ENCODE measurements at places on chromosomes 1 and 21.

- DNase-seq: no peak
These were observed 12.5 kb downstream of the MECR start for GRCh38 chr1:29218223-29218622.

- no peak for DNase-seq
These were observed 1352.9 kb downstream of the NCAM2 start for GRCh38 chr21:22351076-22351475.

- no peak for DNase-seq
These were observed 255.4 kb upstream of the PLXNA2 start for GRCh38 chr1:208499601-208500000.

DNA sequence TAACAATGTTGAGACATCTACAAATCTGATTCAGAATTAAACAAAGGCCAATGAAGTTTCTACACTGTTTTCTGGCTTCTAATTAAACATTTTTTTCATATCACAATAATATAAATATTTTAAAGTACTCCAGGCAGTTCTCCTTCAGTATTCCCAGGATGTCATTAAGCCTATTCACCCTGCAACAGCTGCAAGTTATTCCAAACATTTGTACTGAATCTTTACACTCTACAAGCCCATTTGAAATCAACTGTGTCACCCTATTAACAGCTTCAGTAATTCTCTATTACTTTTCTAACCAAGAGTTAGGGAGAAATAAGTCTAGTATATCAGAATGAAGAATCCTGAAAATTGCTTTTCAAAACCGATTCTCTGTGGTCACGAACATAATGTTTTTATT lies 124.6 kb downstream of the OLFML2B start:
- DNase-seq: no peak

DNA sequence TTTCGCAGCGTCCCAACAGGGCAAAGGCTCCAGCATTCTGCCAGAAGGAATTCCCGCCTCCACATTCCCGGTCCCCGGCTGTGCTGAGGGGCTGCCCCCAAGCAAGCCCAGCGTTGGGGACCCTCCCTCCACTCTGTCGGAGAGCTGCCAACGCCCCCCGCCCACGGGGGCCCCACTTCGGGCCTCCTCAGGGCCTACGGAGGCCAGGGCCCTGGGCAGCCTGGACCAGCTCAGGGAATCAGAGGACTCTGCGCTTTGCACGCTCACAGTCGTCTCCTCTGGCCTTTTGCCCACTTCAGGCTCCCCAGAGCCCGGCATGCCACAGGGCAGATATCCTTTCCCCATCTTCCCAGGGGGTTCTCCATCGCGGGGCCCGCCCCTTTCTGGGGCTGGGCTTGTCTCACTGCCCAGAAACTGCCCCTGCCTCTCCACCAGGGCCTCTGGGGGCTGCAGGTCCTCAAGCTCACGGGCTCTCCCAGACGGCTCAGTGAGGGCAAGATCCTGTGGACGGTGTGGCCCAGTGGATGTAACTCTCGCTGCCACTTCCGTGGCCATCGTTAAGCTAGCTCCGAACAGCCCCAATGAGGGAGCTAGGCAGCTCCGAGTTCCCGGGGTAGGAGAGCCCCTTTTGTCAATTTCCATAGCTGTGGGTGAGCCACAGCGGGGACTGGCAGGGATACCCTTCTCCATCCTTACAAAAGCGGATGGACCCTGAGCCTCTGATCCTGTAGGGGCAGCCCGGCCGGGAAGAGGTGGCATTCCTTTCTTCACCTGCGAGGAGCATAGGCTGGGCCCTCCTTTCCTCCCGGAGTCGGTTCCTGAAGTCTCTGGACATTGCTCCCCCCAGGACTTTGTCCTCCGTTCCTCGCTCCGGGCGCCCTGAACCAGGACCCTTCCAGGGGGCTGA lies 2.8 kb downstream of the ITPKB start:
- no peak for DNase-seq

DNA sequence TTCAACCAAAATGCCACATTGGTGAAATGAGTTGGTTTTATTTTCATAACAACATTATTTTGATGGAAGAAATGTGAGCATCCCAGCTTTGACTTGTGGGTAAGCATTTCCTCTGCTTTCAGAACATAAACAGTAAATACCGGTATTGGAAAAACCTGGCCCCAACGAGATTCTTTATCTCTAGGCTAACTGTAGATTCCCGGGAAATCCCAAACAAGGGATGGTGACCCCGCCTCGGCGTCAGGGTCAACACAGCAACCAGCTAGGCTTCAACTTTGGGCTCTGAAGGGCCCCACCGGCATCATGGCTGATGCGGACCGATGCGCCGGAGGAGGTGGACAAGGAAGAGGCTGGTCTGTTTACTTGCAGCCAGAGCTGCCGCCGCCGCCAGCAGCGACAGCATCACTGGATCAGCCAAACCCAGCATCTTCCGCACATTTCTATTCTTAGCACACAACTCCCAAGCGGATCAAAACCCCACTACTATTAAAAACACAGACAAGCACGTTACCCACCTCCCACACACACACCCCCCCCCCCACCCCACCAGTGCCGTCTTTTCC lies 1.1 kb downstream of the AKT3 start:
- DNase-seq: peak; percentile 62

GRCh38 chr21:33206771-33207281 lies 22.9 kb upstream of the IFNAR2 start:
- DNase-seq: no peak

- DNase-seq: peak; percentile 2
These were observed 202.4 kb upstream of the L1TD1 start for GRCh38 chr1:61992257-61992656.

DNA sequence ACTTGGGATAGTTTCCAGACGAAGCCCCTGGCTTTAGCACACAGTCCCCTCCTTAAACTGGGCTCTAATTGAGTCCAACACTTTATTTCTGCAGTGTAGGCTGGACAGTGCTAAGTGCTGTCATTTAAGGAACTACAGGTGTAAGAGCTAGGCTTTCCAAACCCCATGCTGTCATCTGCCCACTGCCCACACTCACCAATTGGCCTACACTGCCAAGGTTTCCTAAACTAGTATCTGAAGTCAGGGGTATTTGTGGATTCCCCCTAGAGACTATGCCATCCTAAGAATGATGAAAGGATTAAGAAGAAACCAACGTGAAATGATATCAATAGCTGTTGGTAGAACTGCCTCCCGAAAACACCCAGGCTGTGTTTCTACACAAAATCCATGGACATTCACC lies 160.9 kb downstream of the TBX15 start:
- no peak for DNase-seq

All from fibroblast of skin of abdomen (primary cell).